EH (cell line): ENCODE measurements at places on chromosomes 4 and X.

- DNase-seq = no peak
Observed at GRCh38 chr4:117560329-117560728, 474.0 kb upstream of the NDST3 start.

DNA sequence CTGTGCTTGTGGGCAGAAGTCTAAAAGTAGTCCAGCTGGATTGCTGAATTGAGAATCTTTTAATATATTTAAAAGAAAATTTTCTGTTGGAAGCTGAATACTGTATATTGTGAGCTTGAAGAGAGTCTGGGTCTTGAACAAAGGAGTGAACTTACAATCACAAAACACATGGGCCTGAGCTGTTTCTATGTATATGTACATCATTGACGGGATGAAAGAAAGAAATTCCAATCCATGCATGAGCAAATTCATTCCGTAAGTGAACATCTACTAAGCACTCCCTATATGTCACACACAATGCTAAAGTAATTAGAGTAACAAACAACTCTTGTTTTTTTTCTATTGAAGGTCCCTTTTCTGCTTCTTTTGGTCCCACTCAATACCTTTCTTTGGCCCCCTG, 331.0 kb downstream of the HS3ST1 start:
- DNase-seq = no peak

- DNase-seq = no peak
Observed at GRCh38 chr4:155962767-155963166, 9.1 kb upstream of the CTSO start.

GRCh38 chrX:75784680-75785491, at the start of gene MAGEE2:
Gene MAGEE2, minus strand, starts transcription at chrX:75785254. Its CDS starts 203 bp downstream, at chrX:75785051.
- no peak for DNase-seq

GRCh38 chr4:78684325-78685079, 91.6 kb upstream of the BMP2K start:
- DNase-seq = peak; percentile 77

- DNase-seq = peak; percentile 37
Observed at GRCh38 chr4:113759696-113760093, 1.8 kb downstream of the CAMK2D start.

DNA sequence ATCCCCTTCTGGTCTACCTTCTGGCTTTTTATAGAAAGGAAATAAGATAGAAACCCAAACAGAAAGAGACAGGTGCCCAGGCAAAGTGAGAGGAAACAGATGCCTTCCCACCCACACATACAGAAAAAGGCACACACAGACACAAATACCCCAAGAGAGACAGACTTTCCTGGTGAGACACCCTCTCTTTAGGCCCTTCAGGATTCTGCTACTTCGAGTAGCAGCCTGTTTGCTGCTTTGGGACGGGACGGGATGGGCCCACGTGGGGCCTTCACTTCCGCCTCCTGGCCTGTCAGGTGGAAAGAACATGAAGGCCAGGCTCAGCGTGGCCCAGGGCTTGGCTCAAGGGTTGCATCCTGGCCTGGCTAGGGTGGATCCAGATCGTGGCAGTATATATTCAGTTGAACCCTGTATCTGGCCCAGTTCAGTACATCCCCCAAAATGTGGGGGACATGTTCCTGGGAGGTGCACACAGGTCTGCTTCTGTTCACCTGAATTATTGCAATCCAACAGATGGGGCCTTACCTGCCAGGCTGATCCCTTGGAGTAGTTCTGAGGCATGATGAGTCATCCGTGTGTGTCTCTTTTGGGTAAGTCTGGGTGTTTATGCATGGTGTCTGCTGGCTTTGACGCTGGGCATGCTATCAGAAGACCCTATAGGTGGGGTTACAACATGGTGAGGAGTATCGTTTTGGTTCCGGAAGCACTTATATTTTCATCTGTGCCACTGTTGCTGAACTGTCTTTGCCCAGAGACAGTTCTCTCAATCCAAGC, 2.4 kb downstream of the ZNF275 start:
- DNase-seq = no peak

- no peak for DNase-seq
Observed at GRCh38 chr4:39433878-39434492, 24.7 kb downstream of the RPL9 start.

DNA sequence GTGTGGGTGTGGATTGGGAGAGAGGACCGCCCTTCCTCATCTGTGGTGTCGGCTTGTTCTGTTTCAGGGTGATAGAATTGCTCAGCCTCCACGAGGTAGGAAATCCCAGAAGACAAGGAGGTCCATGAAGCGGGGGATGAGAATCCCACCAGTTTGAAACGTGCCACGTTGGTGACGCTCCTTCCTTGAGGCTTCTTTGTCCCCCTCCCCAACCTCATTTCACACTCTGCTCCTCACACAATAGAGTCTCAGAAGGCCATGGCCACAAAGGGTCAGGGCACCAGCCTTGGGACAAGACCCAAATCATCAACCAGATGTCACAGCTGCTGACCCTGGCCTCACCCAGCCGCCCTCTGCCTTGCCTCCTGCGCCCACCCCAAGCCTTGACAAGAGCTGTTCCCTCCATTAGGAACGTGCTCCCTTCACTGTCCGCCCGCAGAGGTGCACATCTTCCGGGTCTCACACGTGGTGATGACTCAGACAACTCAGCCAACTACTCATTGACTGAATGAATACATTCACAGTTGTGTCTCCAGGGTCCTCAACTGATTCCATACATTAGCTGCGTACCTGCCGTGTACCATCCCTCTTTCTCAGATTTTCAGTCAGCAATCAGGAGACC, 18.3 kb downstream of the BLOC1S4 start:
- no peak for DNase-seq

GRCh38 chrX:69361311-69361845, 142.7 kb upstream of the NALF2 start:
- peak; percentile 80 for DNase-seq

DNA sequence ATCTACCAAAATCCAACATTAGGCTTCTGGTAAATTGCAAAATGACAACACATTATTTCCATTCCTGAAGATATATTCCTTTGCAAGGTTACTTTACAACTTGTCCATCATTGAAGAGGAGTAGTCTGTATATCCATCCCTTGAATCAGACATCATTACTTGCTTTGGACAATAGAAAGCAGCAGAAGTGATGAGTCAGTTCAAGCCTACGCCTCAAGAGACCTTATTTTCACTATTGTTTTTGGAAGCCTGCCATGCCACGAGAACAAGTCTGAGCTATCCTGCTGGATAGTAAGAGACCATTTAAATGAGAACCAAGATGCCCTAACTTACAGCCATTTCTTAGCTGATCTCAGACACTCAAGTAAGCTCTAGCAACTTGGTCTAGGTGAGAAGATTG, 246.0 kb upstream of the HHIP start:
- peak; percentile 68 for DNase-seq

- no peak for DNase-seq
Observed at GRCh38 chrX:144379156-144379555, 495.3 kb downstream of the UBE2NL start.

DNA sequence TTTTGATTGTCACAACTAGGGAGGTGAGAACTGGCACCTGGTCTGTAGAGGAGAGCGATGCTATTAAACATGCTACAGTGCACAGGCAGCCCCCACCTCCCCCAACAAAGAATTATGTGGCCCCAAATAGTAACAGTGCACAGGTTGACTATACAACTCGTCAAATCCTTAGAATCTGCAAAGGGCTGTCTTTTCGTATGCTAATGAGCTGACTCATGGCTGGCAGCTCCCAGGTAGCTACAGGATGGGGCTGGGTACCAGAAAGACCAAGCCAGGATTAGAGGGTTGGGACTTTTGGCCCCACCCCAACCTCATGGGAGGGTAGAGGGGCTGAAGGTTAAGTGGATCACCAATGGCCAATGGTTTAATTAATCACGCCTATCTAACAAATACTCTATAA, 104.7 kb upstream of the SORBS2 start:
- no peak for DNase-seq

DNA sequence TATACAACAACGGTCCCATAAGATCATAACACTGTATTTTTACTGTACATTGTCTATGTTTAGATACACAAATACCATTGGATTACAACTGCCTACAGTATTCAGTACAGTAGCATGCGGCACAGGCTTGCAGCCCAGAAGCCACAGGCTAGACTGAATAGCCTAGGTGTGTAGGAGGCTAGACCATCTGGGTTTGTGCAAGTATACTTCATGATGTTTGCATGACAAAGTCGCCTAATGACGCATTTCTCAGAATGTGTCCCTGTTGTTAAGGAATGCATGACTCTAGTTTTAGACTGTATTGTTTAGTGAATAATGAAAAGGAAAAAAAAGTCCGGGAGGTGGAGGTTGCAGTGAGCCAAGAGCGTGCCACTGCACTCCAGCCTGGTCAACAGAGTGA, 56.5 kb upstream of the C4orf50 start:
- DNase-seq = no peak

DNA sequence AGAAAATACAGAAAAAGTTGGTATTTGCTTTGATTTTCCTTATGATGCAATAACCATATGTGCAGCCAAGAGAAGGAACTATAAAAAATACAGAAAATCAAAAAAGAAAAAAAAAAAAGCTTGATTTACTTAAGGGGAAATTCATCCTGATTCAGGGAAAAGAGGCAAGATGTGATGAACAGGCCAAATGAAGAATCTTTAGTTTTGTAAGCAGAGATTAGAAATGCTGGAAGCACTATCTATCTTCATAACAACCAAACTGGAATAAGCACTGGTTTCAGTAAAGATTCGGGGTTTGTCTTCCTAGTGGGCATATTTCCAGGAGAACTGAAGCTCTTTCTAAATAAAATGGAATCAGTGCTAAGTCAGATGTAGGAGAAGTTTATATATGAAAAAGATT, 82.9 kb upstream of the KCNIP4 start:
- DNase-seq = no peak

GRCh38 chr4:169199184-169199583, 71.6 kb downstream of the SH3RF1 start:
- DNase-seq = no peak

DNA sequence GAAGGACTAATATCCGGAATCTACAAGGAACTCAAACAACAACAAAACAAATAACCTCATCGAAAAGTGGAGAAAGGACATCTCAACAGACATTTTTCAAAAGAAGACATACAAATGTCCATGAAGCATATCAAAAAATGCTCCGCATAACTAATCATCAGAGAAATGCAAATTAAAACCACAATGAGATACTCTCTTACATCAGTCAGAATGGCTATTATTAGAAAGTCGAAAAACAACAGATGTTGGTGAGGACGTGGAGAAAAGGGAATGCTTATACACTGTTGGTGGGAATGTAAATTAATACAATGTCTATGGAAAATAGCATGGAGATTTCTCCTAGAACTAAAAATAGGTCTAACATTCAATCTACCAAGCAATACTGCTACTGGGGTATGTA, 51.1 kb upstream of the MYOZ2 start:
- peak; percentile 32 for DNase-seq

- DNase-seq = no peak
Observed at GRCh38 chr4:186104890-186105646, 564 bp downstream of the FAM149A start.
